ENCODE measurements at places on chromosomes 16 and 17.
A peak's percentile ranks its signal among the peaks of the same experiment; 100 is the strongest.

DNA sequence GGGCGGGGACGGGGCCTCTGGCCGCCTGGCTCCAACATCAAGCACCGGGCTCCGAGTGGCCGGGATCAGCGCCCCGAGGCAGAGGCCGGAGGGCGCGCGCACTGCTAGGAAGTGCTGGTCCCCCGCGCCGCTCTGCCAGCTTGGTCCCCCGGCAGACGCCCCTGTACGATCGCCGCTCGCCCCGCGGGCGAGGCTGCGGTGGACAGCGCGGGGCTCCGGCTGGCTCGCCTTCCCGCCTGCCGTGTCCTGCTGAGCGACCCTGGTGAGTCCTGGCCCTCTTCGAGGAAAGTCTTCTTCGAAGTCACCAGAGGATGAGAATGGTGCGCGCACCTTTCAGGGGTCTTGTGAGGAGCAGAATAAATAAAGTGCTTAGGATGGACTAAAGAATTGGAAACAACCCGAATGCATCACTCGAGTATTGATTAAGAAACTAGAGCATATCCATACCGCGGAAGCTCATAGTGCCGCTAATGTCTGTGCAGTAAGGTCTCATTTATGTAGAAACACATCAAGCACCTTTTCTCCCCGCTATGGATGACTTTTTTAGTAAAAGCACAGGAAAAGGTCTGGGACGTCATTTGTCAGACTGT, 392 bp downstream of the ZNF213 start:
- no peak for DNase-seq

DNA sequence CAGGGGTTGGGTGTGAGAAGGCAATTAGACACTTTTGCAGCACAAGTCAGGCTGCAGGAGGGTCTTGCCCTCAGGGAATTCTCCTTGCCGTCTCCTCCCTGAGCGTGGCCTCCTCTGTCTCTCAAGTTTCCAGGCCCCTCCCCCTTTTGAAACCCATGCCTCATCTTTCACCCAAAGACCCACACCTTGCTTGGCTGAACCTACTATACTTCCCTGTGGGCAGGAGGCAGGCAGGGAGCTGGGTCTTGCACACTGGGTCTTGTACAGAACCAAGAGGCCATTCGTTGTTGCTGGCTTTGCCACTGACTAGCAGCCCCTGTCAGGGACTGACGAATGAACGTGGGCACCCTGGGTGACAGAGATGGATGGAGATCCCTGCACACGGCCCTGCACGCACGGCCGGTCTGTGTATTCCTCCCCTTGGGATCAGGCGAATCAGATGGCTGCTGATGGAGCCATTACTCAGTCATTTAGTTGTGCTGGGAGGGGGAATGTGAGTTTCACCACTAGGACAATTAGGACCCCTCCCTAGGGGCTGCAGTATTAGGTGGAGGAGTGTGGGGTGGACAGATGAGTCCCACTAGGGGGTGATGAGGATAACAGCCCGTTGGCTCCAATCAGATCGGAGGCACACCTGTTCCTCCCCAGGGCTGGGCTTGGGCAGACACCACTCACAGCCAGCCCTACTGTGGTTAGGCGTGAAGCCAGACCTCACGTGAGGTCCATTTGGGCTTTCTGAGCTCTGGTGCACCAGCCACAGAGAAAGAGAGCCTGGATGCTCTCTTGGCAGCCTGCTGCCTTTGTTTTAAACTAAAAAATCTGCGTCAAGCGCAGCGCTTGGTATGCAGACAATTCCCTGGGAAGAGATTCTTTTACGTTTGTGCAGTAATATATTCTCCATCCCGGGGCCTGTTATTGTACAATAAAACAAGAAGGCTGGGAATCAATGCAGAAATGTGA, 167.7 kb upstream of the WSCD1 start:
- no peak for DNase-seq

DNA sequence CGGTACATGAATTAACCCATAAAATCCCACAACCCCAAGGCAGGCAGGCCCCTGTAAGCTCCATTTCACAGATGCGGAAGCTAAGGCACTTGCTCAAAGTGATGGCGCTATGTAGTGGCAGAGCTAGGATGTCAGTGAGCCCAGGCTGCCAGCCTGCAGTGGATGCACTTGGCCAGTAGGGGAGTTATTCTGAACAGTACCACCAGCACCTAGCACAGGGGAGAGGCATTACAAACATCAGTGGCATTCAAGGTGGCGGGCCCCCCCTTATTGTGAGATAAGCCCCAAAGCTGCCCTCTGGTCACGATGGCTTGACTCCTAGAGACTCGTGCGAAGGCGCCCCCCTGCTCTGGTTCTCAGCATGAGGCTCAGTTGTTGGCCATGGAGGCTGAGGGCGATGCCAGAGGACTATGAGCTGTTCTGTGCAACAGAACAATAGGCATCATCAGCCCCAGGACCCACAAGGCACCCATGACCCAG, 33.8 kb downstream of the GTF3C1 start:
- DNase-seq, result no peak

GRCh38 chr16:81469710-81470535, 25.3 kb downstream of the CMIP start:
- DNase-seq, result no peak

- DNase-seq, result no peak
Observed at GRCh38 chr17:37019741-37020129, 71.0 kb downstream of the AATF start.

GRCh38 chr16:65944361-65944760, 422.1 kb upstream of the CDH5 start:
- DNase-seq, result no peak

- DNase-seq, result no peak
Observed at GRCh38 chr16:2194166-2194834, 2.1 kb downstream of the CASKIN1 start.

- no peak for DNase-seq
Observed at GRCh38 chr16:15979801-15980200, 30.4 kb downstream of the ABCC1 start.

DNA sequence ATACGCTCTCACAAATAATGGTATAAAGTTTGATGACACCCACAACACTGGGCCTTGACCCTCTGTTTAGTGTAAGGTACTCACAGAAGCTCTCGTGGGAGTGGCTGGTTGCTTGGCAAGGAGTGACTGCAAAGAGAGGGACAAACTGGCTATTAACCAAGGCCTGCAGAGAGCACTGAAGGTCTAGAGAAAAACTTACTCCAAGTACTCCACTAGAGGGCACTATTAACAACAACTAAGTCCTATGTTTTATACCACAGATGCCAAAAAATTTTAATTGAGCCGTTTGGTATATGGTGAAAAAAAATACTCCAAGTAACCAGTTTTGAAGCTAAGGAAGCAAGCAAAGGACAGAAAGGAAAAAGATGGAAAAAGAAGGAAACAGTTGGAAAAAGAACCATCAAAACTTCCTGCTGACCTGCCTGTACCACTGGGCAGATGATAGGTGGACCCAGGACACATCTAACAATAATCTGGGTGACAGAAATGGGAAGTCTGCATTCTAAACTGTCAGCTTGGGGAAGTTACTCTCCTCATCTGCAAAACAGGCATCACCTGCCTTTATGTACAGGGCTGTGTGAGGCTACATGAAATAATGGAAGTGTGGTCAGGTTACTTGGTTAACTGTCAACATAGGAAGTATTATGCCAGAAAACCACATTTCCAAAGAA, 23.2 kb downstream of the DYNC1LI2 start:
- no peak for DNase-seq

DNA sequence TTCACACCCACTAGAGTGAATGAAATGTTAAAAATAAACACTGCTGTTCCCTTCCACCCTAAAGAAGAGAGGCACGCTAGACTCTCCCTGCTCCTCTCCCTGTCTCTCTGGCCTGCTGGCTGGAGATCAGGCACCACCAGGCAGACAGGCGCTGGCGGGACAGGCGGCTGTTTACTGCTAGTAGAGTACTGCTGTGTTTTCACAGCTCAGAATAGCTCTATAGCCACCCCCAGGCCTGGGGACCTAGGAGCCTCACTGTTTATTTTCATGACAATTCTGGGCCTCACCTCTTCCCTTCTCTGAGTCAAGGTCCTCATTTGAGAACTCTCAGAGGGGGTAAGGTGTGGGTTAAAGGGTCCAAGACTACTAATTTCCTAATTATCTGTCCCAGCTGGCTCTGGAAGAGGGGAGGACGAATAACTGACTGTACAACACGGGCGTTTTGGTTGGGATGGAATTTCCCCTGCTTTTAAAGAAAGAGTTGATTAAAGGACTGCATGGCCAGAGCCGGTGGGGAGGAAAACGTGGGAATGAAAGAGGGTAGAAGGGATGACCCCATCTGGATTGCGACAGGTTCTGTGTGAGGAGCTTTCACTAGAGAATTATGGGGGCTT, 9.0 kb upstream of the G6PC1 start:
- DNase-seq, result peak; percentile 1

DNA sequence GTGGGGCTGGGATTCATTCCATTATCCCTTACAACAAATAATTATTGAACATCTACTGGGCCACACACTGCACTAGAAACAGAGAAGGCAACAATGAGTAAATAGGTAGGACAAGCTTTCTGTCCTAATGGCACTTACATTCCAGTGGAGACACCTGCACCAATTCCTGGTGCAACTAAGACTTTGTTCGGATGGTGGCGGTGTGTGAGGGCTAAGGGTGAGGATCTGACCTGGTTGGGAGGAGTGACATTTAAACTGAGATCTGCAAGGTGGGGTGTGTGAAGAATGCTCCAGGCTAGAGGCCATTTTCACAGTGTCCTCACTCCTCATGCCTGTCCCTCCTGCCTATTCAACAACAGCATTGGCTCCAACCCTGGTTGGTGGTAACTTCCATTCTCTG, 510.0 kb downstream of the XYLT1 start:
- DNase-seq, result no peak

DNA sequence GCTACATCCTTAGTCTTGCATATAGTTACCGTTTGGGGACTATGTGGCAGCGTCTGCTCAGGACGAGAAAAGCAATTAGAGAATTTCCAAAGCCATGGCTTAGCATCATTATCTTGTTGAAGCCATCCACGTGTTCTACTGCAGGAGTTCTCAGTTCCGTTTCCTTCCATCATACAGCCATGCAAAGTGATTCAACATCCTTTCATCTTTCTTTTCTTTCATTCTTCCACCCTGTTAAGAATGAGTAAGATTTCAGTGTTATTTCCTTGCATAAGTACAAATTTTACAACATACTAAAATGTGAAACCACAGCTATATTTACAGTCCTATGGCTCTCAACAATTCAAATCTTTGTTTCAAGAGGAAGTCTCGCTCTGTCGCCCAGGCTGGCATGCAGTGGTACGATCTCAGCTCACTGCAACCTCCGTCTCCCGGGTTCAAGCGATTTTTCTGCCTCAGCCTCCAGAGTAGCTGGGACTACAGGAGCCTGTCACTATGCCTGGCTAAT, 3.8 kb downstream of the MARF1 start:
- no peak for DNase-seq

- DNase-seq, result no peak
Observed at GRCh38 chr16:52439750-52440149, 107.2 kb downstream of the TOX3 start.

GRCh38 chr16:88870608-88871348, 4.3 kb upstream of the PABPN1L start:
- no peak for DNase-seq

DNA sequence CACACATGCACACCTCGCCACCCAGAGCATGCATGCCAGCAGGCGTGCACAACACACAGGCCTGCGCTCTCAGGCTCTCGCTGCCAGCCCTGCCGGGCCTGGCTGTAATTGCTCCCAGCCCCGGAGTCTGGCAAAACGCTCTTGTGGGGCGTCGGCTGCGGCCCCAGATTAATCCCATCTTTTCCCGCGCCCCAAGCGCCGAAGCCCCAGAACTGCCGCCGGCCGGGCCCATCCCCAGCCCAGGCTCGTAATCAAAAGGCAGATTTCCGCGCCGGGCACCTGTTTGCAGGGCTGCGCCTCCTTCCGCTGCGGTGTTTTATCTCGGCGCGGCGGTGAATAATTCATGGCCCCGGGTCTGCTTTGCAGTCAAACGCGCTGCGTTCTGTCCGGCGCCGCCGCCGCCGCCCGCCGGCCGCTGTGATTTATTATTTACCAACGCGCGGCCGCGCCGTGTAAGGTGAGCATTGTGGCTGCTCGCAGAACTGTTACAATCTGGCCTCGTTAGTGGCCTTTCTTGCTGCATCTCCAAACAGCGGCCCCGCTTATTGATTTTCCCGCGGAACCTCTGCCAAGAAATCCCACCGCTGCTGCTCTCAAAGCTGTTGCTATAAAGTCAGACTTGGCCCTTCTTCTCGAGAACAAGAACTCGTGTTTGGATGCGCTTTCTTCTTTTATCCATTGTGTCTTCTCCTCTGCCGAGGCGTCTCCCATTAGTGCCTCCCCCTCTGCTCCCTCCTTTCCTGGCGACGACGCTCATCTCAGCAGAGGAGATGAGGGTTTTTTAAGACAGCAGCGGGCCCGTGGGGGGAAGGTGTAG, 126.1 kb downstream of the IRX5 start:
- DNase-seq, result no peak

- DNase-seq, result no peak
Observed at GRCh38 chr16:5502467-5502869, 404.9 kb upstream of the EEF2KMT start.

- DNase-seq, result no peak
Observed at GRCh38 chr16:17965133-17965900, 371.2 kb downstream of the NPIPA8 start.

GRCh38 chr17:62901544-62901943, 64.5 kb upstream of the TANC2 start:
- DNase-seq, result no peak

Data from AG04450 (cell line).